ENCODE measurements at places on chromosomes 13 and 19.

GRCh38 chr19:8459520-8460270 lies 14.9 kb downstream of the HNRNPM start:
- DNase-seq, result no peak

DNA sequence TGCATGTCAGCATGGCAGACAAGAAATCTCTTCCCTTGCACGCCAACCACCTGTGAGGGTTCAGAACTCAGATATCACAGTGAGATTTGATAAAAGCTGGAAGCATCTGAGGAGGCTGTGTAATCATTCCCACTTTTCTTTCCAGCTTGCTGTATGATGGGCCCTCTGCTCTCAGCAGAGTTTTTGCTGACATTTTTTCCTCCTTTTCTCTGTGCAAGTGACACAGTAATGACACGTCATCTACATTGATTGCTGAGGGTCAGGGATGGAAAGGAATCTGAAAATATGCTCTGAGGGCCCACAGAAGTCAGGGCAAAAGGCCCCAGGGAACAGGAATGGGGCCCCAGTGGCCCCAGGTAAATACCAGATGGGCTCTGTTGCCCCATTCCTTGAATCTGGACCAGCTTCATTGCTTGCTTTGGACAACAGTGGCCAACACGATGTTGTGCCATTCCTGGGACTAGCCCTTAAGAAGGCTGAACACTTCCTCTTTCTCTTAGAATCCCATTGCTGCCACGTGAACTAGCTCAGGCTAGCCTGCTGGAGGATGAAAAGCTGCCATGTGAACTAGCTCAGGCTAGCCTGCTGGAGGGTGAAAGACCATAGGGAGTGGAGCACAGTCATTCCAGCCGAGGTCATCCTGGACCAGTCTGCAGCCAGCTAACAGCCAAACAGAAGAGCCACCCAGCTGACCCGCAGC lies 68.2 kb downstream of the CACNA1A start:
- no peak for DNase-seq

GRCh38 chr13:73754727-73755292 lies 379.4 kb downstream of the KLF12 start:
- peak; percentile 13 for DNase-seq

DNA sequence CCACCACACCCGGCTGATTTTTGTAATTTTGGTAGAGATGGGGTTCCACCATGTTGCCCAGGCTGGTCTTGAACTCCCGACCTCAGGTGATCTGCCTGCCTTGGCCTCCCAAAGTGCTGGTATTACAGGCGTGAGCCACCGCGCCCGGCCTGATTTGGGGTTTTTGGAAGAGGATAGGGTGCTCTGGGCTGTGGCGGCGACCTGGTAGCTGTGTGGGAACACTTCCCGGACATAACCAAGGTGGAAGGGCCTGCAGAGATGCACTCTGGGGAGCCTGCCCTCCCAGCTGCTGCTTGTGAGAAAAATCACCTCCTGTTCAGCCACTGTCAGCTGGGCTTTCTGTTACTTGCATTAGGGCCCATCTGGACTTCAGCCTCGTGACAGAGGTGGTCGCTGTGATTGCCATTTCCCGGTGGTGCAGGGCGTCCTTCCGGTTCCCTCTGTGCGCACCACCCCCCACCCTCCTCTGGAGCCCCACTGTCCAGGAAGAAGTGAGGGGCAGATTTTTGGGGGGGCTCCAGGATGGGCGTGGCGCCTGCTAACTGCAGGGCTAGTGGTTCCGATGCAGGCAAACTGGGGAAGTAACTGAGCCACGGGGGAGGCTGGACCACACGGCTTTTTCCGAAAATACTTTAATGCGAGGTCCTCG lies 7.5 kb downstream of the IL4I1 start:
- DNase-seq, result no peak

DNA sequence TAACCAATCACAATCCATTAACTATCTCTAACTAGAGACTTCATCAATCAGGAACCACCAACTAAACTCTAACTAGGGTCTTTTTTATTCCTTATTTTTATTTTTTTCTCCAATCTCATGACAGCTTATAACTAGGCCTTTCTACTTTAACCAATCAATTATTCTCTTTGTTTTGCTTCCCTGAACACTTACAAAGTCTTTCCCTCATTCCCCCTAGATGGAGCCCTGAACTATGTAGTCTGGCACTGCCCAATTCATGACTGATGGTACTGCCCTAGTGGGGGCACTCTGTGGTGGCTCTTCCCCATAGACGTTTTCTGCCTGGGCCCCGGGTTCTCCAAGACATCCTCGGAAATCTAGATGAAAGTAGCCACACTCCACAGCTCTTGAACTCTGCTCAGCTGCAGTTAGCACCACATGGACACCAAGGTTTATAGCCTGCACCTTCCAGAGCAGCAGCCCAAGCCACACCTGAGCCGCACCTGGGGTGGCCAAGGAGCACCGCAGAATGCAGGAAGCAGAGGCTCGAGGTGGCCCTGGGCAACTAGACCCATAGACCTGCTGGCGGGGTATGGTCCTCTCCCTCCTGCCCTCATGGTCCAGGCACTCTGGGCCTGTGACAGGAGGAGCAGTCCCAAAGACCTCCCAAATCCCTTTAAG lies 6.6 kb downstream of the ATP7B start:
- DNase-seq, result no peak
